ENCODE measurements at places on chromosomes 4 and X. TPM values are rescaled to one million over a fixed set of nuclear protein-coding genes. Genes with fewer than 3 reads are reported as not detected.

Gene GATB
- total RNA-seq, result 20.6 TPM

- no peaks in the 10 kb centered on the region for H3K27me3 ChIP-seq
- DNase-seq, result no peak
- no peaks in the 10 kb centered on the region for H3K36me3 ChIP-seq
- H3K4me3 ChIP-seq, result no peak overlapping the region
- H3K27ac ChIP-seq, result no peak overlapping the region
These were observed 237.3 kb downstream of the USP46 start for GRCh38 chr4:52421811-52422213.

DNA sequence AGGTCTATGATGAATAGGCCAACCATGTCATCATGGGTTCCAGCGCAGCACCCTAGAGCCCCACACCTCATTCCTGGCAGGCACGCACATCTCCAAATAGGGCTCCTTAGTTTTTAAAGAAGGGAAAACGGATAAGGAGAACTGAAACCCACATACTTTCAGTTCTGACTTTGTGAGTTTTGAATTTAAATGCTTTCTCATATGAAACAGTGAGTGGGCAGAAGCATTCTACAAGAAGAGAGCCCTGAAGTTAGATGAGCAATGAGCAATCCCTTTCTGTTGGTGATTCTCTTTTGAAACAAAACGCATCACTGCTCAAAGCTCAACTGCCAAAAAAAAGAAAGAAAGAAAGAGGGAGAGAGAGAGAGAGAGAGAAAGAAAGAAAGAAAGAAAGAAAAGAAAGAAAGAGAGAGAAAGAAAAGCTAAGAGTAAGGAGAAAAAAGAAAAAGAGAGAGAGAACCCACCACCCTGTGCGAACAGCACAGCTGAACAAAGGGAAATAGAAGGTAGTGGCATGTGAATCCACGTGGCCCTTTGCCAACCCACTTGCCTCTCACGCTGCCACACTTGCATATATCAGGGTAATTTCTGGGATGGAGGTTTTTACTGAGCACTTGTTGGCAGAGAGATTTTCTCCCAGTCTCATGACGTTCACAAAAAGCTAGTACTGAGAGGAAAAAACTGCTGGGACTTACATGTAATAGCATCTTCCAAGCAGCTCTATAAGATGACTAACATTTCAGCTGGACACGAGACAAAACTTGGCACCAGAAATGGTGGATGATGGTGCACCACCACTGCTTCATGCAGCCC lies 31.0 kb downstream of the TMSB4X start:
- H3K4me3 ChIP-seq, result no peak overlapping the region
- no peak for DNase-seq
- peaks cover 45% of the 10 kb centered on the region for H3K27me3 ChIP-seq
- H3K27ac ChIP-seq, result no peak overlapping the region

DNA sequence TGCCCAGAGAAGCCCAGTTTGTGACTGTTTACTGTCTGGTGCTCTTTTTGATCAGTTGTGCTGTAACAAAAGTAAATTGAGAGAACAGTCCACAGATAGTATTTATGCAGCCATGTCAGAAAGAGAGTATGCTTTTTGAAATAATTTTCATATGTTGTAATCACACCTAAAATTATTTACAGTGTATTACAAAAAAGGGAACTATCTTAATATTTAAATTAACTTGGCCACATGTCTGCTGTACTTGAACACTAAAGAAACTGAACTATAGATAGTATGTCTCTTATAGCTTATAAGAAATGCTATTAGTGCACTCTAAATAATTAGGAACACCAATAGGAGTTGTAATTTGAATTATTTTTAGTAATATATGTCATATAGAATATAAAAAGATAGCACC lies 30.2 kb downstream of the KIAA0232 start:
- DNase-seq, result no peak
- H3K4me3 ChIP-seq, result no peak overlapping the region
- H3K36me3 ChIP-seq, result no peaks in the 10 kb centered on the region
- H3K27ac ChIP-seq, result no peak overlapping the region
- H3K27me3 ChIP-seq, result no peaks in the 10 kb centered on the region

GRCh38 chr4:10185518-10186227 lies 69.1 kb upstream of the WDR1 start:
- no peaks in the 10 kb centered on the region for H3K4me1 ChIP-seq
- DNase-seq, result no peak
- H3K36me3 ChIP-seq, result no peaks in the 10 kb centered on the region
- H3K27me3 ChIP-seq, result no peaks in the 10 kb centered on the region
- no peak overlapping the region for H3K4me3 ChIP-seq
- no peak overlapping the region for H3K27ac ChIP-seq

Gene EXOC1
- 54.4 TPM for total RNA-seq

Gene GAGE10
- total RNA-seq, result not detected

DNA sequence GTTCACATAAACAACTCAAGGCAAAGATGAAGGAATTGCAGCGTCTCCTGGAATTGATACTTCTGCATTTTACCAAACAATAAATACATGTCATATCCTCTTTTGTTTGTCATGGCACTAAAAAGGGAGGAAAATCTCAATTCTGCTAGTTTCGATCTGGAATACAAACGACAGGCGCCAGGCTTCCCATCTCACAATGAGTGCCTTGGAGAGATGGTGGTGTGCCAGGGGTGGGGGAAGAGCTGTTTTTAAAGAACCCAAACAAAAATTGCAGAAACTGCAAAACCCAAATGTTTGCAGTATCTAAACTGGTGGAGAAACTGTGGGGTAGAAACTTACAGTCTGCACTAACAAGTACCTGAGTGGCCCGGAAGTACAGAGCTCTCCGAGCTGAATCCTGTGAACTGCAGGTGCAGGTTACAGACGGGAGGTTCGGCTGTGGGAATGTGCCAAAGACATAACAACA lies 53.0 kb upstream of the KLF3 start:
- no peaks in the 10 kb centered on the region for H3K4me1 ChIP-seq
- H3K27ac ChIP-seq, result no peak overlapping the region
- no peak overlapping the region for H3K4me3 ChIP-seq
- no peak for DNase-seq

Gene USP51
- total RNA-seq, result 0.66 TPM

- no peaks in the 10 kb centered on the region for H3K36me3 ChIP-seq
- no peaks in the 10 kb centered on the region for H3K27me3 ChIP-seq
- no peak overlapping the region for H3K27ac ChIP-seq
- no peaks in the 10 kb centered on the region for H3K4me1 ChIP-seq
These were observed 1.8 kb upstream of the GPM6A start for GRCh38 chr4:175813821-175814220.

GRCh38 chrX:115350711-115351381 lies 61.3 kb downstream of the LUZP4 start:
- H3K4me1 ChIP-seq, result no peaks in the 10 kb centered on the region
- peaks cover 37% of the 10 kb centered on the region for H3K27me3 ChIP-seq
- H3K36me3 ChIP-seq, result no peaks in the 10 kb centered on the region
- H3K4me3 ChIP-seq, result no peak overlapping the region
- DNase-seq, result no peak
- H3K27ac ChIP-seq, result no peak overlapping the region

Data from breast epithelium (tissue), 4 donors.